ENCODE measurements at places on chromosomes 7 and 10.

GRCh38 chr7:105876964-105877601, 684 bp upstream of the ATXN7L1 start:
- peak; percentile 36 for DNase-seq

DNA sequence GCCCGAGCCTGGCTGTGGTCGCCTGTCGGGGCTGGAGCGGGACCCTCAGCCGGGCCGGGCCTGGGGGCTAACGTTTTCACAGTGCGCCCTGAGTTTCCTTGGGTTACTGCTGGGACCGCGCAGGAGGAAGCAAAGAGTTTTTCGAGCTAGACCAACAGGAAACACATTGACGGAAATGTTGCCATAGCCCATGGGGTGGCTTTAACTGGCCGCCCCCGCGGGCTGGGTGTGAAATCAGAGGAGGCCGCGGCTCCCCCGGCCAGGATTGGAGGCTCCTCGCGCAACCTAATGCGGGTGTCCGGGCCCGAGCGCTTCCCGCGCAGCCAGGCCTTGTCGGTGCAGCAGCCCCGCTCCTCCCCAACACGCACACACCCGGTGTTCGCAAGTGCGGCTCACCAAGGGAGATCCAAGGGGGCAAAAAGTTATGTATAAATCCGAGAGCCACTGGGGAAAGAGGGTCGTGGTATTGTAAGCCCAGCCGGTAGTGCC, 1.9 kb downstream of the HHEX start:
- DNase-seq: no peak

DNA sequence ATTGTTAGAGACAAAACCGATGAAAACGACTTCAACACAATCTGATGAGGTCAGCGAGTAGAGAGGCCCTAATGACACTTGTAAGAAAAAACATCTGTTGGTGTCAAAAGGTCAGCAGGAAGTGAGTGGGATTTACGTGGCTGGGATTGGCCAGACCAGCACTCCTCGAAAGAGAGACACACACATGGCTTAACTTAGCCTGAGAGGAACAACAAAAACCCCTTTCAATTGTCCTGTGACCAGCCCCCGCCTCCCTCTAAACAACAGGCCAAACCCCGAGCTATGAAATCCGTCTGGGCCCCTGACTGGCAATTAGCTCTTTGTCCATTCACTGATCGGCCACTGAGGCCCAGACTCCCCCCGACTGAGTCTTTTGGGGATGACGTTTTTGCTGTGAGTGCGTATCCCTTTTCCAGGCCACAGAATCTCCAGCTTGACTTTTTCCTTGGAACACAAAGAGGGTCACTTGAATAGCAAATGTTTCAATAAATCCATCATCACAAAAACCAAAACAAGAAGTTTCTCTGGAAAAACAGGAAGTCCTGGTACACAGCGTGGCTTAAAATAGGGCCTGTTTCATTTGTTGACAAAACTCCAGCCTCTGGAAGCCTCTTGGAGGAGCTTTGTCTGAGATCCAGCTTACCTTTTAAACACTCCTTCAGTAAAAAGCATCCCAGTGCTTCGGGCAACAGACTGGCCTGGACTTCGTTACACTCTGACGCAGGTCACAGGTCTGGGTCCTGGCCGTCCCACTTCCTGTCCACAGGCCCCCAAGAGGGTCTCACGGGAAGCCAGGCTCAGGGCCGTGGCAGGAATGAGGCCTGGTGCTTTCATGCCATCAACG, 103.0 kb downstream of the CTBP2 start:
- no peak for DNase-seq

GRCh38 chr10:24645784-24646183, 77.9 kb downstream of the ARHGAP21 start:
- DNase-seq: no peak

GRCh38 chr10:119268871-119269506, 61.6 kb downstream of the GRK5 start:
- DNase-seq: no peak

DNA sequence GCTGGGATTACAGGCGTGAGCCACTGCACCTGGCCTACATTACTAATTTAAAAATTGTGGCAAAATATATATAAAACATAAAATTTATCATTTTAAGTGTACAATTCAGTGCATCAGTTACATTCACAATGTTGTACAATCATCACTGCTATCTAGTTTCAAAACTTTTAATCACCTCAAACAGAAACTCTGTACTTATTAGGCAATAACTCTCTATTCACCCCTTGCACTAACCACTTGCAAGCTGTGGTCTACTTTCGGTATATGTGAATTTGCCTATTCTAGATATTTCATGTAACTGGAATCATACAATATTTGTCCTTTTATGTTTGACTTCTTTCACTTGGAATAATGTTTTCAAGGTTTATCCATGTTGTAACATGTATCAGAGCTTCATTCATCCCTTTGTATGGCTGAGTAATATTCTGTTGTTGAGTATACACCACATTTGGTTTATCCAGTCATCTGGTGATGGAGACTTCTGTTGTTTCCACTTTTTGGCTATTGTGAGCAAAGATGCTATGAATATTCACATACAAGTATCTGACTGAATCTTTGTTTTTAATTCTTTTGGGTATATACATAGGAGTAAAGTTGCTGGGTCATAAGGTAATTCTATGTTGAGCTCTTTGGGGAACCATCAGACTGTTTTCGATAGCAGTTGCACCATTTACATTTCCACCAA, 14.3 kb upstream of the ELOVL3 start:
- no peak for DNase-seq

DNA sequence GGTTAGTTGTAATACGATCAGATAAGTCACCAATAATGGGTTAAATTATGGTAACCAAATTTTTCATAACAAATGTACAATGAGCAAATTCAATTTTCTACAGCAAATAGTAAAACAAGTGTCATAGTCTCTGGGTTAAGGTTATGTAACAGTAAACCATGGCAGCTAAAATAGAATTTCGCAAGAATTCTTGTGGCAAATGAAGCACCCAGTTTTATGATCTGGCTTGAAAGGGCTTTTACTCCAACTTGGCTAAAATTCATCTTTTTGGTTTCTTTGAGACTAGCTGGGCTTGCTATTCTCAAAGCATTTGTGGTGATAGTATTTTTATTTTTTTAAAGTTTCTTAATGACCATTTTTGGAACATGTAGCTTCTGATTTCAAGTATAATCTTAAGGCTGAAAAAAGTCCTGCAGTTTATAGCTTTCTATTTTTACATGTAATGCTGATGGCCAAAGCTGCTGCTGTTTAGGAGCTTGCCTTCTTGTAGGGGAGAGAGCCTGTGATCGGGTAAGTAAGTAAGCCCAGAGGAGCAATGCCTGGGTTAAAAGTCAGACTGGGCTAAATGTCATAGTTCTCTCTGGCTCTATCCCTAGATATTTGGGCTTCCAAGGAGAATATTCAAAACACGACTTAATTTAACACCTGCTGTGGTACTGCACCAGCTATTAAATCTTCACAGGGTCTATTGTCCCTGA, 55.5 kb upstream of the SYPL1 start:
- DNase-seq: no peak

DNA sequence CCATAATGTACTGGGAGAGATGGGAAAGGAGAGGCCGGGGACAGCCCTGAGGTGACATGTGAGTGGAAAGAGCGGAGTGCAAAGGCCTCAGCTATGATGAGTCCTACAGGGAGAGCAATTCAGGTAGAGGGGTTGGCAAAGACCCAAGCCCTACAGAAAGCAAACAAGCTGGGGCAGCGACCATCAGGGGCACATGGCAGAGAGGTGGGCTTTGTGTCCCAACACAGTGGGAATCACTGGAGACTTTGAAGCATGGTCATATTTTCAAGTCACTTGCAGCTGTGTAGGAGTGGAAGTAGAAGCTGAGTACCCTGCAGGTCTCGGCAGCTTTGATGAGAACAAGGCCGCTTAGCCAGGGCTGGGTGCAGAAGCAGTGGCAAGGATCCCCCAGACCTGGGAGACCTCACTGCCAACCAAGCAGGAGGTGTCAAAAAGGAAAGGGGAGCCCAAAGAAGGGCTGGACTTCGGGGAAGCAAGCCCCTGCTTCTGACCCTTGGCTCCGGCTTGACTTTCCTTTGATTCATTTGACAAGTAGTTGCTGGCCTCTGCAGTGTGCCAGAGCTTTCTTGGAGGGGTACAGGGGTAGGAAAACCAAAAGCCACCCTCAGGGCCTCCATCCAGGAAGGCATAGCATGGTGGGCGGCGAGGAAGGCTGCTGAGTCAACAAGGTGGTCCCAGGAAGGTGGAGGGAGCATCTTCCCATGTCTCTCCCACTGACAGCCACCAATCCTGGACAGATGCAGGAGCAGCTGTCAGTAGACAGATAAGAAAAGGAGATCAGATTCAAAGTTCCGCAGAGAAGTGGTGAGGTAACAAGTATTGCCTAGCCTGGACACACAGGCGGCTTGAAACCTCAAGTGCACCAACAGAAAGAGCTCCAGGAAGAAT, 1.9 kb upstream of the PGAM2 start:
- no peak for DNase-seq

DNA sequence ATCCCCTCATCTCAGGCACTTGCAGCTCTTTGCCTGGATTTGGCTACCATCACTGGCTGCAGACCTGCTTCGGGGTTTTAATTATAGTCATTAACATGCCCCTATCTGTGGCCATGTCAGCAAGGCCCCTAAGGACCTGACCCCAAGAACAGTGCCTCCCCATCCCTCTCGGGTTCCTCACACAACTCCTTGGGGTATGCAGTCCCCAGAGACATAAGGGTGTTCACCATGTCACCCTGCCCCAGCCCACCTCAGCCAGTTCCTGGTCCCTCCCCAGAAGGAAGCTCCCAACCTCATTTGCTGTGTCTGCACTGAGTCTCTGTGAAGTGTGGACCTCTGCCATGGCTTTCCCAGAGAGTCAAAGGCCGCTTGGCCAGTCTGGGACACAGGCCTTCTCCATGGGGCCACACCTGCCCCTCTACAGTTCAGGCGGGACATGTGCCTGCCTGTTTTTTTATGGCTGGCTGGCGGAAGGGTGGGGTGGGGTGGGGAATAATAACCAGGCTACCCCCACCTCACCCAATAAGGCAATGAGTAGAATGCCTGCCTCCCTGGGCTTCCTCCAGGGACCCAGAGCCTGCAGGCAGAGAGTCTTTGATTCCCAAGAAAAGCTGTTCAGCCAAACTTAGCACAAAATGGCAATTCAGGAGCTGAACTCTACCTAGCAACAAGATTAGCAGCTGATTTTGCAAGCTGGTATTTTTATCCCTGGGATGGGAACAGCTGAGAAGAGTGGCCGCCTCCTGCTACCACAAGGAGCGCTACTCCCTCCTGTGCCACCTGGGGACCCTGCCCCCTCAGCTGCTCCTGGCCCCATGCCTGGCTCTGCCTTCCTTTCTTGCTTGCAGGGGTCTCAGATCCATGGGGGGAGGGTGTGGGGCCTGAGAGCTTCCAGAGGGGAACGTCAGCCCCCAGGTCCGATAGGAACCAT, 23.7 kb upstream of the CAMK2B start:
- no peak for DNase-seq

DNA sequence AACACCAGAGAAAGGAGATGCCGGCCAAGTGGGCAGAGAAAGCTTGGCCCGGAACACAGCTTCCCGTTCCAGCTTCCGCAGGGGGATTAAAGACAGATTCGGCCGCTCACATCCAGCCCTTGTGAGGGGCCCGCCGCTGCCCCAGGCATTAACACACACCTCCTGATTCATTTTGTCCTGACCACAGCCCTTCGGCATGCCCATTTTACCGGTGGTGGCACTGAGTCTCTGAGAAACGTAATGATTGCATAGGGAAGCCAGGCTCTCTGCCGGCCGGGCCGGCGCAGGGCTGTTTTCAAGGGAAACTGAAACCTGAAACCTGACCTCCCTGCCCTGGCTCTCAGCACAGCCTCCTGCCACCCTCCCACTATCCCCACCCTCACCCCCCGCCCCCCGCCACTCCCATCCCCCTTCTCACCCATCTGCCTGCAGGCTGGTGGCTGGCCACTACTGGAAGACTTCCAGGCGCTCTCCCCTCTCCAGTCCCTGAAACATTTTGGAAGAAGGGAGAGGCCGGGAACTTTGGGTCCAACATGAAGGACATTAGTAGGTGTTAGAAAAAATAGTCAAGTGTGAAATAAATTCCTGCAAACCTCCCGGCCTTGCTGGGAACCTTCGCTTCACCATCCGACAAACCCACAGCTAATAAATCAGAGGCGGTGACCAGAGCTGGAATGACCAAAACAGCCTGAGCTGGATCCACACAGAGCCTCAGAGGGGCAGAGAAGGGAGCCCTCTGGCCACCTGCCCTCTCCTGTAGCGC, 83.5 kb upstream of the CUX1 start:
- no peak for DNase-seq

DNA sequence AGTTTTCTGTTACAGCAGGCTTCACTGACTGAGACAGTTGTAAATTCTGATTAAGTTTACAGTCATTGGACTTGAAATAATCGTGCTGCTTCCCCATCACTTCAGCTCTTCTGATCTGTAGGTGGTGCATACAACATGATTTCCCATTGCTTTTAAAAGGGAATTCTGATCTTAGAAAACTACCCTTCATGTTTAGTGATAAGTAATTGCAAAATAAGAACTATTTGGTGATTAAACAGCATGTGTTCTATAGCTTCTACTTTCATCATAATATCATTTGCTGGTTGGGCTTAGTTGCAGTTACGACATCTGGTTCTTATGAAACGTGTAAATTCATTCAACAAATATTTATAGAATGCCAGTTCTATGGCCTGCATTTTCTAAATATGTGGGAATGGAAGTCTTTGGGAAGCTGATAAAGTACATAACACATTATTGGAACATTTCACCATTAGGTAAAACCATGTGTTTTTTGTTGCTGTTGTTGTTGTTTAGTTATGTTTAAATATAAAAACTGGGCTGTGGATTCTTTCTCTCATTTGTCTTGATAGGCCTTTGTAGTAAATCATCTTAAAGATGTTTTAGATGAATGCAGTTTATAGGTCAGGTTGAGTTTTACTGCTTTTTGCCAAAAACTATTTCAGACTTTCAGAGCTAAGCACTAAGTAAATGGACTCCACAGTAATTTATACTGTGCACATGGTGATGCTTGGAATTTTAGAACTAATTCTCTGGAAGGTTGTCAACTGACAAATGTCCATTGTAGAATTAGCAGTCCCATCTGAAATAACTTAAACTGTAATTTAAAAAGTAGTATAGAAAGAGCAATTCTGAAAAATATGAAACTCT, 13.1 kb downstream of the GNAI1 start:
- no peak for DNase-seq

GRCh38 chr7:98294798-98295382, 13.4 kb downstream of the BRI3 start:
- DNase-seq: peak; percentile 68

DNA sequence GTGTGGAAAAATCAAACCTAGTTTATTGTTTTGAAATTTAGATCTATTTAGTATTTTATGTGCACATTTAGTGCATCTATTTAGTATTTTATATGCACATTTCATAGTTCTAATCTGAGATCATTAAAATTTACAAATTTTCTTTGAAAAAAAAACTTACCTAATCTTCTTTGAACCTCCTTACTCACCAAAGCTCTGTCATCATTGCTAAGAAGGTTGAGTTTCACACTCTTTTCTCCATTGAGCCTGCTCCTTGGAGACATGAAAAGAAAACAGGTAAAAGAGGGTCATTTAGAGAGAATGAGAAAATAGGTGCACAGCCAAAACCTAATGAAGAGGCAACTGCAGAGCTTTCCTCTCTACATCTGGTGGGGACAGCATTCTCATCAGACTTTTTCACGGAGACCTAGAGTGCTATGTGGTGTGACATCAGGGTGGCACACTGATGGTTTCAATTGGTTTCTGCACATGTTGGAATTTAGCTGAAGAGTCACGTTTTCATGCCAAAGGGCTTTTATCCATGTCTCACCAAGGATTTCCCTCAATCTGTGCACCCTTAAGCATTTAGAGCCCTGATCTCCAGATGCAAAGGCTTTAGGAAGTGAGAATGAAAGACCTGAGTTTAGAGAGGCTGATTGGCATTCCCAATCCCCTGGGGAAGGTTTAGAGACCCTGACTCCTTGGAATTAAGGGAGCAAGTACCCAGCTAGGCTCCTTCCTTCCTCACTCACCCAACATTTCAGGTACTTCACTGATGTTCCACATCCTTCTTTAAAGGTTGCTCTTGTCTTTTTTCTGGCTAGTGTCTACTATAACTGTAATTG, 89.2 kb upstream of the CAPZA2 start:
- DNase-seq: no peak

Measured in 8988T (cell line).